ENCODE measurements at places on chromosomes 3 and 15. TPM values are rescaled to one million over a fixed set of nuclear protein-coding genes. Genes with fewer than 3 reads are reported as not detected.

Gene VILL
- total RNA-seq = 8.4 TPM

Gene CYP1A1
- 0.12 TPM for total RNA-seq

Gene GOLGA8N
- total RNA-seq = 10.9 TPM

Gene ATP2B2
- 0.24 TPM for total RNA-seq

Gene GRM7
- total RNA-seq = not detected

Gene ASB14
- total RNA-seq = 0.26 TPM

Gene LCTL
- not detected for total RNA-seq

Gene LDHAL6B
- not detected for total RNA-seq

Gene LRRC2
- total RNA-seq = 8.9 TPM

- DNase-seq = no peak
Observed at GRCh38 chr15:39629371-39629770, 48.5 kb downstream of the THBS1 start.

DNA sequence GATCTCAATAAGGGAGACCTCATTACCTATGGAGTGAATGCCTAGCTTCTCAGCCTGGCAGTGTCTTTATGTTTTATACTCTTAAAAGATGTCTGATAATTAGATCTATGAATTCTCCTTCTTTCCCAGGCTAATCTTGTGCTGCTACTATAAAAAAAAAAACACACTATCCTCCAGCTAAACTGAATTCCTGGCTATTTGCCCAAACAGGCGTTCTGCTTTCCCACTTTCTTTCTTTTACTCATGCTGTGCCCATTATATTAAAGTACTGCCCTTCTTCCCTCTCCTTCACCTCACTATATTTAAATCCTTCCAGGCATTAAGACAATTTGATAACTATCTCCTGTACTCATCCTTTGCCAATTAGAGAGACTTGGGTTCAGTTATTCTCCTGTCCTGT, 1134.9 kb downstream of the ROBO2 start:
- no peak for DNase-seq

GRCh38 chr15:63056829-63057228, 14.3 kb downstream of the TPM1 start:
- DNase-seq = peak; percentile 56

DNA sequence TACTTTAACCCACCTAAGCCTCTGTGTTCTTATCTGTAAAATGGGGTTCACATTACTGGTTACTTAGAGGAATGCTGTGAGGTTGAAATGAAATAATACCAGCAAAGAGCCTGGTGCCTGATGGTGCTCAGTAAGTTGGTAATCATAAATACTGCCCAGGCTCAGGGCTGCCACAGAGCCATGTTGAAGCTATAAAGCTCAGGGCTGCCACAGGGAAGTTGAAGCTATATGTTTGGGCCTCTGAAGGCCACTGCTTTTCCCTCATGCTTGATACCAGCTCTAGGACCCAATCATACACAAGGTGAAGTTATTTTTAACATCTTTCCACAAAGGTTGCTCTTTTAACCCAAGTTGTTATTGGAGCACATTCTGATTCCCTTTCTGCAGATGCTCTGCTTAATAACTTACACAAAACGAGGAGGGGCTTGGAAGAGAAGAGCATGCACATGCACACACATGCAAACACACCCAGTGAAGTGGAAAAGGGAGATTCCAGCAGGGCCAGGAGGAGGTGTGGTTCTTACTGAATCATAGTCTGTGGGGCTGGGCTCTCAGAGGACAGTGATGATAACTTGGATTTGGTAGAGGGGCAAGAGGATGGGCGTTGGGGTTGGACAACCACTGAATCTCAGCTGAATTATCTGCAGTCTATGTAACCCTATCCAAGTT, 17.4 kb downstream of the PARP14 start:
- DNase-seq = no peak

DNA sequence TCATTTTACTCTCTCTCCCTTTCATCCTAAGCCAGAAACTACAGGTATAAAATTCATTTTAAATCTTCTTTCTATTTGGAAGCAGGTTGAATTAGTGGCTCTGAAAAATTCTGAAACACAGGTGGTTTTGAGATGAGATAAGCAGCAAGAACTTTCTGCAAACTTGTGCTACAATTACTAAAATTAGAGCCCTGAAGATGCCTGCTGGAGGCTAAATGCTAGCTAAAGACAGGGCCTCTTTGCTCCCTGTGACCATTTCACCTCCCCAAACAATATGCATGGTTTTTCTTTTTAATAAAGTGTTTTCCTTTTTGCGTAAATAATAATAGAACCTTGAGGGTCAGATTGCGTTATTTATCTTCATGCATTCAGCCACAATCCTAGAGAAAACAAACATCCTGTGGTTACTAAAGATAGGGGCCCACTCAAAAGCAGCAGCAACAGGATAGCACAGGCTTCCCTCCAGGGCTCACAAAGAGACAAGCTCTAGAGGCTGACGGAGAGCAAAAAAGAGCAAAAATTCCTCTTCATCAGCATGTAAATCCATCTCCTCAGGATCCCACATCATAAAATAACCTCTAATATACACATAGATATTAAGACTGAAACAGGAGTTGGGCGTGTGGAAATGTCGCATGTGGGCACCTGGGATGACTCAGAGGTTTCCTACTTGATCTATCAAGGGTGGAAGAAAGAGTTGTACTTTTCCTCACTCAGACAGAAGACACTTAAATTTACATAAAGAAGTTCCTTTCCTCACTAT, 26.5 kb upstream of the CP start:
- no peak for DNase-seq

GRCh38 chr3:173599673-173600072, 202.1 kb downstream of the NLGN1 start:
- no peak for DNase-seq

- DNase-seq = no peak
Observed at GRCh38 chr3:74059301-74059922, 434.7 kb upstream of the PDZRN3 start.

DNA sequence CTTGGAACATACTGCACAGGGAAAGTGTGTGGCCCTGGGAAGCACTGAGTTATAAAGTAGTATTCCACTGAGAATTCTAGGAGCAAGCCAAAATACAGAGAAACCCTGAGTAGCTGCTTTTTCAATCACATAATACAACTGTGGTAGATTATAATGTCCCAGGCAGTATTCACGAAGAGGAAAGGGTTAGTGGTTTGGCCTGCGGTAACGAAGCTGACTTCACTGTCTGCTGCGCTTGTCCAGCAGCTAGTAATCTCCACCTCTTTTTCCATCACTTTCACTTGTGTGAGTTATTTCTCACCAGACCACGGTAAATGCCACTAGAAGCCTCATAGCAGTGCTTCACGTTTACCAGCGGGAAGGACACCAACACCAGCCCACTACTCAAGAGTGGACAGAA, 34.4 kb downstream of the RPL39L start:
- peak; percentile 63 for DNase-seq

DNA sequence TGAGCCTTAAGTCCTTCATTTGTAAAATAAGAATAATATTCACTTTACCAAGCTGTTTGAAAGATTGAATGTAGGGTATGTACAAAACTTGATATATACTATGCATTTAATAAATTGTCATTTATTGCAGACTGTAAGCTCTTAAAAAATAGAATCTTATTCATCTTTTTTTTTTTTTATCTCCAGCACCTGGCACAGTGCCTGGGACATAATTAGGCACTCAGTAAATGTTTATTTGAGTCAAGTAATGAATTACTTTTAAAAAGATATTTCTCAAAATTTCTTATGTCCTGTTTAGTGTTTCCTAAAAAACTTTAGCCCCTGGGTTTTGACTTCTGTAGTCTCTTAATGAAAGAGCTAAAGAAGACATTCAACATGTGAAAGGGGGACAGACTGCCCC, 71.7 kb downstream of the TOP2B start:
- DNase-seq = no peak

DNA sequence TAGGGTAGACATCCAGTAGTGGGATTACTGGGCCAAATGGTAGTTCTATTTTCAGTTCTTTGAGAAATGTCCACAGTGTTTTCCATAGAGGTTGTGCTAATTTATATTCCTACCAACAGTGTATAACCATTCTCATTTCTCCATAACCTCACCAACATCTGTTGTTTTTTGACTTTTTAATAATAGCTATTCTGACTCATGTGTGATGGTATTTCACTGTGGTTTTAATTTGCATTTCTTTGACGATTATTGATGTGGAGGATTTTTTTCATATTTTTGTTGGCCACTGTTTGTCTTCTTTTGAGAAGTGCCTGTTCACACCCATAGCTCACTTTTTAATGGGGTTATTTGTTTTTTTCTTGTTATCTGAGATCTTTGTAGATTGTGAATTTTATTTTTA, 125.2 kb downstream of the CFAP20DC start:
- no peak for DNase-seq

- no peak for DNase-seq
Observed at GRCh38 chr3:13028010-13028821, 45.0 kb downstream of the IQSEC1 start.

DNA sequence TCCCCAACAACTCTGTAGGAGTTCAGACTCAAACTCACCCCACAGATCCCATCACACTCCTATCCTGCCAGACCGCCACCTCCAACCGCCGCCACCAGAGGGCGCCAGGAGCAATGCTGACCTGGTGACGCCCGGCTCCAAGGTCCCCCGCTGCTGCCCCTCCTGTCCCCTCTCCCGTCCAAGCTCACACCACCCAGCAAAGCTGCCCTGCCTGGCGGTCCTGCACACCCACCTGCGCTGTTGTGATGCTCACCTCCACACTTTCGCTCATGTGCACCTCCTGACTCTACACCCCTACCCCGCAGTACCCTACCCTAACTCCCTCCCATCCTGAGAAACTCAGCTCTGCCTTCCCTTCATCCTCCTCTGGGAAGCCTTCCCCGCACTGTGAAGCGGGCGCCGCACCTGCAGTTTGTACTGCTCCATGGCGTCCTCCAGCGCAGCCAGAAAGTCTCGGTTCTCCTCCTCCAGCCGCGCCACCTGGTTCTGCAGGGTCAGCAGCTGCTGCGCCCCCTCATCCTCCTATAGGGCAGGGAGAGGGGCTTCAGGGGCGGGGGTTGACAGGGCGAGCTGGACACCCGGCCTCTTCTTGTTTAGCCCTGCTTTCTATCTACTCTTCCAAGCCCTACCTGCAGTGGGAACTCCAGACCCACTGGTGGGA, 7.9 kb downstream of the KIF7 start:
- DNase-seq = peak; percentile 80

- DNase-seq = no peak
Observed at GRCh38 chr3:43288366-43288765, 2.0 kb downstream of the SNRK start.

DNA sequence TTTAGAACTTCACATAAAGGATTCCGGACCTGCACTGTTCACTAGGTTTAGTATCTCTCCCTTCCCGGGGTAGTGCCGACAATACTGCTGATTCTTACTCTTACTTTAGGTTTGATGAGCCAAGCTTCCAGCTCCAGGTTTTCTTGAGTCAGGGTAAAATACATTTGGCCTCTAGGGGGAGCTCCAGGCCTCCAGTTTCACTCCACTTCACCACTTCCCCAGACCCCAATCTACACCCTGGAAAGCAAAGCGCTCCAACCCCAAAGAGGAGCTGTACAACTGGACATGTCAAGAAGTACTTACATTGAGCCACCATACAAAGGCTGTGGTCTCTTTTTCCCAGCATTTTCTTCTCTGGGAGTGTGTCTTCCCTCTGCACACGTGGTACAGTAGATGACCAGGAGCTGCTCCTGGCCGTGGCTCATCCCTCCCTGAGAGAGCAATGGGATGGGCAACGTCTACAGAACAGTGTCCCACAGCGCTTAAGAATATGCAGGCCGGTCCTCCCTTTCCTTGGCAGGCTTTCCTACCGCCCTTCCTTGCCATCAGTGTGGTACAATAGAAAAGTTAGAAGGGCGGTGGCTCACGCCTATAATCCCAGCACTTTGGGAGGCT, 93.9 kb upstream of the CCDC80 start:
- peak; percentile 67 for DNase-seq

Data from right cardiac atrium (tissue), 5 donors.